ENCODE measurements at places on chromosomes 16 and 17.

DNA sequence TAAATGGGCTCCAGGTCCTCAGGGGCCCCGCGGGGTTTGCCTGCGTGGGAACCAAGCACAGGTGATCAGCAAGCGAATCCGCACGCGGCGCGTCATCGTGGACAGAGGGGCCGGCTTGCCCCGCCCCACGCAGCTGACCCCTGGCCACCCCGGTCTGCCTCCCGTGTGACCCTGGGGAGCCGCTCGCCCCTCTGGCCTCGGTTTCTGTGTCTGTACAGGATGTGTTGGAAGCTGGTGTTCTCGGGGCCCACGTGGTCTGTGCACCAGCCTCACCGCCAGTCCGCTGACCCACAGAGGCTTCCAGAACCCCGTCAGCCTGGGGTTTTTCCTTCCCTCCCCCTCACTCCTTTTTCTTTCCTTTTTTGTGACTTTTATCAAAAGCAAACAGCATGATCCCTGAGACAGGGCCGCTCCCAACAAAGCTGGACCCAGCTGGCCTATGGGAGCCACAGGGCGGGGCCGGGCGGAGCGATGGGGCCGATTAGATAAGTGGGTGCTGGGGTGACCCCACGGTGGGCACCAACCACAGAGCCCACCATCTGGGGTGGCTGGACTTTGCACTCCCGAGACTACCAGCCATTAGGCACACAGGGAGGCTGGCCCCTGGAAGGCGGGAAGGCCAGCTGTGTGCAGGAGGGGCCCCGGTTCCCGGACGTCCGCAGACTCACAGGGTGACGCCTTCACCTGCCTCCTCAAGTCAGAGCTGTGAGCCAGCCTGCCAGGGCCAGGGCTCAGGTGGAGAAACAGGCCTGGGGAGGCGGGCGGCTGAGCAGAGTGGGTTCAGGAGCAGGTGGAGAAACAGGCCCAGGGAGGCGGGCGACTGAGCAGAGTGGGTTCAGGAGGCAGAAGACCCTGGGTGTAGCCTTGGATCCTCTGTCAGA lies 56.0 kb downstream of the ZFPM1 start:
- DNase-seq: no peak

GRCh38 chr17:83149029-83149725 lies 69.8 kb downstream of the METRNL start:
- no peak for DNase-seq

- no peak for DNase-seq
Measured at GRCh38 chr16:3541527-3542155, 35.6 kb downstream of the NLRC3 start.

- peak; percentile 25 for DNase-seq
Measured at GRCh38 chr17:82120148-82120547, 22.1 kb upstream of the FASN start.

- no peak for DNase-seq
Measured at GRCh38 chr17:75411328-75412067, 6.0 kb upstream of the GRB2 start.

DNA sequence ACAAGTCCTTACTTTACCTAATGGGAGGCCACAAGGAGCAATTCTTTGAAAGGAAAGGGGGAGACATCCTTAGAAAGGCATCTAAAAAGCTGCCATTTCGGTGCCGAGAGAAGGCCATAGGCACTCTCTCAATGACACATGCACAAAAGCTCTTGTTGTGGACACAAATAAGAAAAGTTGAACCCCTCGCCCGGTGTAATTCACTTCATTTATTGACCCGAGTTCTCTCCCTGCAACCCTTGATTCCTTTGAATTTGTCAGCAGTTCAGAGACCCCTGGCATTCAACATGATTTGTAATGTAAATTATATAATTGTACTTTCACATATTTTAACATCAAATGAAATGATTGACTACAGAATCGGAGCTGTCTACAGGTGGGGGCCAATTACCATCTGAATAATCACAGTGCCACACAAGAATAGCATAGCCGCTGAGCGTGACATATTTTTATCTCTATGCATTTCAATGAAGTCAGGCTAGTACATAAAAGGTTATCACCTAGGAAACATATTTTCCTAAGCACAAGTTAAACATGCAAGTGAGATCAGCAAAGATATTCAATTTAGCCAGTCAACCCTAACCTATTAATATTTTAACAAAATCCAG lies 66.7 kb downstream of the IRX6 start:
- no peak for DNase-seq
